ENCODE measurements at places on chromosomes 16 and 17.
A peak's percentile ranks its signal among the peaks of the same experiment; 100 is the strongest.

GRCh38 chr16:72835086-72835485 is 212.8 kb downstream of the ZFHX3 start:
- DNase-seq = no peak

DNA sequence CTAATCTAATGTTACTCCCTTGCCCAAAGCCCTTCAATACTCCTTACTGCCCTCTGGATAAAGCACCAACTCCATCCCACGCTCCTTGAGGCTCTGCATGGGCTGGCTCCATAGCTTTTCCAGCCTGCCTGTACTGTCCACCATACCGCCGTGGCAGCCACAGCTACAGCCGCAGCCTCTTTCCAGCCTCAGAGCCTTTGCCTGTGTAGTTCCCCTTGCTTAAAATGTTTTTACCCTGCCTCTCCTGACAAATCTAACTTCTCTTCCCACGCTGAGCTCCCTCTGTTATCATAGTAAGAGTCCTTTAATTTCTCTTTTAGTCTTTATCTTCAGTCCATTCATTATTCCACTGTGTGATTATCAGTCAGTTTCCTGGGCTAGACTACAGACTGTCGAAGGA is 22.0 kb downstream of the TEX14 start:
- no peak for DNase-seq

DNA sequence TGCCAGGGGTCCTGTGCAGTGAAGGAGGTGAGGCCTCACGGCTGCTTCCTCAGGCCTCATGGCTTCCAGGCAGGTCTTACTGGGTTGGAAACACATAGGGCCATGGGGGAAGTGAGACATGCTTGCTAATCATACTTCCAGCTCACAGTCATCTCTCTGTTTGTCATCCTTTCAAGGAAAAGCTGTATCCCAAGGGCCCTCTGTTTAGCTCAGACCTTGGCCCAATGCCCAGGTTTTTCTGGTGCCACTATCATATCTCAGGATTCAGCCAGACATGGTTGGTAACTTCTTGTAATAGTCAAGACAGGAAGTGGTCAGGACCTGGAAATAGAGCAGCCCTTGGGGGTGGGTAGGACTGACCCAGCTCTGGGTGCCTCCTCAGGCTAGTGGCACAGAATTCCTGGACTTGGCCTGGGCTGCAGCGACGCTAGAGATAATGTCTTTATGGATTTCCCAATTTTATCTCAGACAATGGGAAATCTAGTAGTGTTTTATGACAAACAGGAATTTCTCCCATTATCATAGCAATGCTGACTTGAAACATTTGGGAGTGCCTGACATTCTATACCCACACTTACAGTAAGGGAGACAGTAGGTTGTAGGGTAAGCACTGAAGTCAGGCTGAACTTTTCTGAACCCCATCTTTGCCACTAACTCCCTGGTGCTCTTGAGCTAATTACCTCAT is 13.5 kb upstream of the ITGB3 start:
- DNase-seq = no peak

- peak; percentile 78 for DNase-seq
Observed at GRCh38 chr17:78665952-78666920, 89.0 kb upstream of the DNAH17 start.

DNA sequence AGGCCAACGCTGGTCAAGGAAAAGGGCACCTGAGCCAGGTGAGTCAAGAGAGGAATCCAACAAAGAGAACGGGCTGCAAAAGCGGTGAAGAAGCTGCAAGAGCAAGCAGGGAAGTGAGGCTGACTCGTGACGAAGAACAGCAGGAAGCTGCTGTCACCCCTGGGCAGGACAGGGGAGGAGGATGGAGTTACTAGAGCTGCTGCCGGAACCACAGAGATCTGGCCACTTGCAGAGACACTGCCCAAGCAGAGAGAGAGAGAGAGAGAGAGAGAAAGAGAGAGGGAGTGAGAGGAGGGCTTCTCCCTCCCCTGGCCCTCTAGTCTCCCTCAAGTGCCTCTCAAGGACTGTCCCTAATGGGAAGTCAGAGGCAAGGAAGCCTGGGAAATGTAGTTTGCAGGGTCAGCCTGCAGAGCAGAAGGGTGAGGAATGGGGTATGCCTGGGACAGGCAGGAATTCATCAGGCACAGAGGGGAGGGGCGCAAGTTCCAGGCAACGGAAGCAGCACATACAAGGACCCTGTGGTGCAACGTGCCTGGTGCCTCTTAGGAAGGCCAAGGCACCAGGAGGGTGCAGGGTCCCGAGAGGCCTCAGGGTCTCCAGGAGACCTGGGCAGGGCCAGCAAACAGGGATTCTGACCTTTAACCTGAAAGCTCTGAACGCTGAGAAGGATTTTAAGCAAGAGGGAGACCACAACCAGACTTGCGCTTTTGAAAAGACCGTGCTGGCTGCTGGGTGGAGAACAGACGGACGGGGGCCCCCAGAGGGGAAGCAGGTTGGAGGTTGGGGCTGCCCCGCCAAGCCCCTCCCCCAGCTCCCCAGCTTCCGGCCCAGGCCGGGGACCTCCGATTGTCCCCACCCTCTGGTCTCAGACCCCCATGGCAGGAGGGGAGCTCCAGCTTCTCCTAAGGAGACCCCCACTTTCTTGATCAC is 45.8 kb upstream of the CIBAR2 start:
- DNase-seq = no peak

Data from activated CD4-positive, alpha-beta T cell treated with anti-CD3 and anti-CD28 coated beads, Interleukin-10, Interleukin-2, amounts not matched to agents 100 ng/mL and 50 ng/mL, durations not matched to agents 16 hours and 8 hours (primary cell).